ENCODE measurements at places on chromosomes 7 and 10. TPM values are rescaled to one million over a fixed set of nuclear protein-coding genes. Genes with fewer than 3 reads are reported as not detected.

- no peak for DNase-seq
Observed at GRCh38 chr10:51075873-51076229, 1.6 kb downstream of the PRKG1 start.

- DNase-seq = no peak
Observed at GRCh38 chr10:77661100-77661499, 23.5 kb upstream of the KCNMA1 start.

GRCh38 chr7:151706277-151707104 lies 170.4 kb downstream of the PRKAG2 start:
- DNase-seq = no peak

DNA sequence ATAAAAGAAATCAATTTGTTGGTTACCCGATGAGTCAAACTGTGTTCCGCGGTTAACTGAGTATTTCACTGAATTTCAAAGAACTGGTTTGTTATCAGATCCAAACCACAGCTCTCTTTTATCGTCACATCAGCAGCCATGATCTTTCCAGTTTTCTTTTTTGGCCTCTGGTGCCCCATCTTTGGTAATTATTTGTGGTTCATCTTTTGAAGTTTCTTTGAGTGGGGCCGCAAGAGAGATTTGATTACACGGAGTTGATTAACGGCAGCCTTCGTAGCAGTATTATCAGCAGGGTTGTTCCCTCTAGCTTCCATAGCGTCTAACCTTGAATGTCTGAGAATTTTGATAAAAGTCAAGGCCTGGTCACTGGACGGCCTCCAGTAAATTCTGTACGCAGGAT lies 154.9 kb upstream of the TNRC18 start:
- DNase-seq = no peak

- no peak for DNase-seq
Observed at GRCh38 chr7:20112696-20113095, 104.5 kb downstream of the MACC1 start.

- no peak for DNase-seq
Observed at GRCh38 chr7:26237035-26237807, 35.7 kb downstream of the CBX3 start.

GRCh38 chr7:2843711-2844152 lies 376 bp downstream of the GNA12 start:
- no peak for DNase-seq

DNA sequence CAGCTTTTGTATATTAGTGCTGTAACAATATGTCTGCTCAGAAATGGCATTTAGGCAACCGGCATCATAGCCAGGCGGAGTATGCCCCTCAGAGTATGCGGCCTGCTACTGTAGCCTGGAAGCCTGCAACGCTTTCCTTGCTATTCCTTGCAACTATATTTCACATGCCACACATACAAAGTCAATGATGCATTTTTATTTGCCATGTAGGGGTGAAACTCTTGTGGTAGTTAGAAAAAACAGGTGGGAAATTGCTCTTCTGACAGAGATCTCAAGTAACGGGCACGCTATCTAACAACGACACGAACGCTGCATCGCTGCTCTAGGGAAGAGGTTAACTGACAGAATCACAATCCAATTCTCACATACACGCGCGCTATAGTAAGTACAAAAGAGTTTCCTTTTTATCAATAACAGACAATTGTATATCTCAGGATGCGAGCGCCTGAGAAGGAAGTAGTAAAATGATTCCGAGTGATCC lies 5.9 kb downstream of the EBF3 start:
- DNase-seq = no peak

- DNase-seq = no peak
Observed at GRCh38 chr10:36089790-36090440, 447.8 kb upstream of the FZD8 start.

DNA sequence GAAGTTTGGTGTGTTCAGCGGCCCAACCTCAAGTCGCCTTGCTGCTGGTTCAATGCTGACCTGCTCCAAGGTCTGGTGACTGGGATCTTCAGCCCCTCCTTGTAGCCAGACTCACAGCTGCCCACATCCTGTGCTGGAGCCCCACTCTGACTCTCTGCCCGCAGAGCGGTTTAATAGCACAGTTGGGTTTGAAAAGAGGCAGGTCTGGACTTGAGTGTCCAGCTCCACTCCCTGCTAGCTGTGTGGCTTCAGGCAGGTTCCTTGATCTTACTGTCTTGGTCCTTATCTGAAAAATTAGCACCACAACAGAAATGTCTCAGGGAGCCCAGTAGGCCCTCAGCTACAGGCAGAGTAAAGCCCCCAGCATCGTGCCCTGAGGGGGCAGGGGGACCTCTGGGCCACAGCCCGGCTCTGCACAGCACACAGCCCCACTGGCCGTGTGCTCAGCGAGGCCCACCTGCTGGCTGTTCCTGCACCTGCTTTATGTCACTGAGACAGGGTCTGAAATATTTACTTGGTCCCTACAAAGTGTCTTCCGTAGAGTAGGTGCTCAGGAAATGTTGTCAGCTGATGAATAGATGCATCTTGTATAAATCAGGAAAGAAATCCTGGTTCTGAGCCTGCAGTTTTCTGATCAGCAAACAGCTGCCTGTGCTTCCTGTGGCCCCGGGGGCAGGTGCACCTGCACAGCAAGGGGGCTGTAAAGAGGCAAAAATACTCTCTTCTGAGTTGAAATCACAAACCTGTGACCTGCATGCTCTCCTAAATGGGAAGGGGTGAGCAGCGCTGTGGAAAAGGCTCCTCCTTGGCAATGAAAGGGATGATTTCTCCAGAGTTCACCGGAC lies 155.5 kb downstream of the SVIL start:
- DNase-seq = no peak

DNA sequence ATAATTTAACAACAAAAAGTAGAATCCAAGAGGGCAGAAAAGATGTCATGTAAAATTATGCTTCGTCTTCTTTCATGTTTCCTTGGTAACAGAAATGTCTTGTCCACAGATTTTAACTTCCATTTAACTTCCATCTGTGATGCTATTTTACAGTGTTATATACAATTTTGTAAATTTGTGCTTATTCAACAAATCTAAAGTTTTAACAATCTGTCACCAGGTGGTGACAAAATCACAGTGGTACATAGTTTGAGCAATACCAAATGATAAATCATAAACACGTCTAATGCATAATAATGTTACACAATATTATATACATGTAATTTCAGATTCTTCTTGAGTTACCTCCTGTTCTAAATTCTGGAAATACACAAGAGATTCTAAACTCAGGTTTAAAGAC lies 784.4 kb upstream of the CELF2 start:
- no peak for DNase-seq

- DNase-seq = no peak
Observed at GRCh38 chr7:22872096-22872807, 49.6 kb upstream of the TOMM7 start.

DNA sequence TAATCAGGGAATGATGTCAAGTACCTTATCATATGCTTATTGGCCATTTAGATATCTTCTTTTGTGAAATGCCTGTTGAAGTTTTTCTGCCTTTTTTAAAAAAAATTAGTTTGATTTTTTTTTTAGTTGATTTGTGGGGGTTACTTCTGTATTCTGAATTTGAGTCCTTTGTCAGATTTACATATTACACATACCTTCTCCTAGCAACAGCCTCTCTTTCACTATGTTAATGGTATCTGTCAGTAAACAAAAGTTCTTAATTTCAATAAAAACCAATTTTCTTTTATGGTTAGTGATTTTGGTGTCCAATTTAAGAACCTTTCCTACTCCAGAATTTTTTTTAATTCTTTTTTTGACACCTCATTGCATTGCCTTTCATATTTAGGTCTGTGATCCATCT lies 52.0 kb downstream of the CSGALNACT2 start:
- no peak for DNase-seq

GRCh38 chr10:26457088-26457487 lies 18.9 kb downstream of the APBB1IP start:
- DNase-seq = no peak

GRCh38 chr7:34054075-34054474 lies 148.7 kb downstream of the BMPER start:
- no peak for DNase-seq

DNA sequence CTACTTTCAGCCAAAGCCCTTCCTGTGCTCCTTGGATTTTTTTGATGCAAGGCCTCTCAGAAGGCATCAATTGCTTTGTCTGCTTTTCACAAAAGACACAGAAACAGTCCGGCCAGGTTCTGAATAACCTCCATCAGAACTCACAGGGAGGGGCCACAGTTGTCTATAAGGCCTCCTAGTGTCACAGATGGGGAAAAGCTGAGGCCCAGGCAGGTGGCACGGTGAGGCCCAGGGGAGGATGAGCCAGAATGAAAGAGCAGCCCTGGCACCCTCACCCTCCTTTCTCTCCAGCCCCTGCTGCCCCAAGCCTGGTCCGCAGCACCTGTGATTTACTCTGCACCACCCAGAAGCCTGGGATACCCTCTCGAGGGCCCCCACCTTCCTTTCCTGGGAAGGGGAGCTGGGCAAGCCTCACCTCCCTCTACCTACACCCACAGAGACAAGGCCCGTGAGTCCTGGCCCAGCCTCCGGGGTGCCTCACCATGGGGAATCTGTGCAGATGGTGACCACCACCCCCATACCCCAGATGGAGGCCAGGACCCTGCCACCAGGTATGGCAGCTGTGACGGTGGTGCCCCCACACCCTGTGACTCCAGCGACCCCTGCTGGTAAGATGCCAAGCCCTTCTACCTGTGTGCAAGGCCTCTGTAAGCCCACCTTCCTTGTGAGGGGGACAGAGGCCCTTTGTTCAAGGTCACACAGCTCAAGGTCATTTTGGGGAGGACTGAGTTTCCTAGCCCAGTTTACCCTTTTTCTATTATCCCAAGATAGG lies 26.2 kb upstream of the ZNF467 start:
- peak; percentile 58 for DNase-seq

- no peak for DNase-seq
Observed at GRCh38 chr7:21603462-21603861, 60.6 kb downstream of the DNAH11 start.

GRCh38 chr10:70681731-70682005 lies 9.4 kb downstream of the ADAMTS14 start:
- DNase-seq = no peak

- no peak for DNase-seq
Observed at GRCh38 chr10:62794306-62794705, 10.2 kb upstream of the ADO start.

GRCh38 chr10:46073564-46073963 lies 27.5 kb upstream of the MSMB start:
- no peak for DNase-seq

DNA sequence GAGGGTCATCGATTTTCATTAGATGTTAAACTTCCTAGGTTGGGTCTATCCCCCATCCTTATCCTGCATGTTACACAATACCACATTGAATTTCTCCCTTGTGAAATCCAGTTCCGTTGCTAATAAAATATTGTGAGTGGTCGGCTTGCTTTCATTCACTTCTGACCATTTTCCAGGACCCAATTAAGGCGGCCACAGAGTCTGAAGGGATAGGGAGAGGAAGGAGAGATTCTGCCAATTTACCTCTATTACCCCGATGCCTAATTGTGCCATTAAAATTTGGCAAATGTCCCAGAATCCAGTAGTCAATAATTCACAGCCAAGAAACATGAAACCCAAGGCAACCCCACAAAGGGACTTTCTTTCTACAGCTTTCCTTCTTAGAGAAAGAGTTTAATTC lies 129.9 kb downstream of the IPMK start:
- no peak for DNase-seq

GRCh38 chr10:78504181-78504580 lies 470.5 kb downstream of the RPS24 start:
- no peak for DNase-seq

DNA sequence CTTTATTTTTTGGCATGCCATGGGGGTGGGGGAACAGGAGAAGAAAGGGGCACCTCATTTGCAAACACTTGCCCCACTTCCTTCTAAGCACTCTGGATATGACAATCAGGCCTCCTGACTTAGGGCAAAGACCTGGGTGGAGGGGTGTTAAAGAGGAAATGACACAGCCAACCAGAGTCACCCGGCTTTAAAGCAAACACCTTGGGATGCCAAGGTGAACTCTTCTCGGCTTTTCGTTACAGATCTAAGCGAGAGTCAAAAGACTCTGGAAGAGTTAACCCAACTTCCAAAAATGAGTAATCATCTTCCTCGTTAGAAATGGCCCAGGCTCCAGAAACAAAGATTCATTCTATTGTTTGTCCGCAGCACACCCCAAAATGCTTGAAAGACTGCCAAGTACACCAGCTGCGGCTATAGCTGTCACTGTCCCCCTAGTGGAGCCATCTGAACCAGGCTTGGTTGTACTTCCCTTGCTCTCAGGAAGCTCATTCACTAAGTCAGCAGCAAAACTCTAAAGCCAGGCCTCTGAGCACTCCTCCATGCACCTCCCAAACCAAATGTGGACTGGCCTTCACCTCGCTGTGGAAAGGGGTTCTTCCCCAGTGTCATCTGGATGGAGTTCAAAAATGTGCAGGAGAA lies 24.8 kb downstream of the FAM53B start:
- peak; percentile 83 for DNase-seq

DNA sequence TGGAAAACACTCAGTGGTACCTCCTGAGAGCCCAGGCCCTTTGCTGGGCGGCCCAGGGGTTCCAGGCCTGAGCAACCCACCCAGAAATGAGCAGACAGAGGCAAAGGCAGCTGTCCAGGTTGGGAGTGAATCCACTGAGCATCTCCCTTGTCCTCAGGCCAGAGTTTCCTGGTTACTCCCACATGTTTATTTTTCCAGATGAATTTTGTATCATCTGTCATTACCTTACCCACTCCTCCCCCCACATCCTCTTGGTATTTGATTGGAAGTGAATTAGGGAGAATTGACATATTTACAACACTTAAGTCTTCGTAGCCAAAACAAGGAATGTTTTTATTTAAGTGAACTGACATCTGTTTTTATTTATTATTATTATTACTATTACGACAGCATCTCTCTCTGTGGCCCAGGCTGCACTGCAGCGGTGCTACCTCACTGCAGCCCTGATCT lies 13.2 kb upstream of the LMBR1 start:
- no peak for DNase-seq

DNA sequence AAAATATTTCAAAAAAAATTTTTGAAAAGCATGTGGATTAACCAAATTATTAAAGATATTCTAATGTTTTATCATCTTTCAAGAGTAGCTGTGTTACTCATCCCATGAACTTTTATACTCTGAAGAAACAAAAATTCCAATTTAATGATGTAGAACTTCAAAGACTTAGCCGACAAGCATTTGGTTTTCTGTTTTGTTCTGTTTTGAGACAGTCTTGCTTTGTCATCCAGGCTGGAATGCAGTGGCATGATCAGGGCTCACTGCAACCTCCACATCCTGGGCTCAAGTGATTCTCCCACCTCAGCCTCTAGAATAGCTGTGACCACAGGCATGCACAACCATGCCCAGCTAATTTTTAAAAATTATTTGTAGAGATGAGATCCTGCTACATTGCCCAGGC lies 17.8 kb upstream of the LCOR start:
- no peak for DNase-seq

GRCh38 chr10:29119374-29119773 lies 169.5 kb upstream of the LYZL1 start:
- no peak for DNase-seq

The FRAT1 gene
- 12.5 TPM for polyA plus RNA-seq

The FAM171A1 gene
- 10.6 TPM for polyA plus RNA-seq

The UCN3 gene
- polyA plus RNA-seq = not detected

The LRGUK gene
- polyA plus RNA-seq = not detected

The EBLN1 gene
- polyA plus RNA-seq = not detected

The COBL gene
- not detected for polyA plus RNA-seq

The PPP1R9A gene
- polyA plus RNA-seq = not detected

The CTAGE8 gene
- polyA plus RNA-seq = 0.39 TPM

The CAV1 gene
- polyA plus RNA-seq = not detected

The SPDYE2B gene
- polyA plus RNA-seq = not detected

The KCP gene
- polyA plus RNA-seq = not detected

All from CD4-positive, alpha-beta memory T cell (primary cell).